Breast epithelium (tissue), 4 donors: ENCODE measurements at places on chromosomes 6 and 20.

DNA sequence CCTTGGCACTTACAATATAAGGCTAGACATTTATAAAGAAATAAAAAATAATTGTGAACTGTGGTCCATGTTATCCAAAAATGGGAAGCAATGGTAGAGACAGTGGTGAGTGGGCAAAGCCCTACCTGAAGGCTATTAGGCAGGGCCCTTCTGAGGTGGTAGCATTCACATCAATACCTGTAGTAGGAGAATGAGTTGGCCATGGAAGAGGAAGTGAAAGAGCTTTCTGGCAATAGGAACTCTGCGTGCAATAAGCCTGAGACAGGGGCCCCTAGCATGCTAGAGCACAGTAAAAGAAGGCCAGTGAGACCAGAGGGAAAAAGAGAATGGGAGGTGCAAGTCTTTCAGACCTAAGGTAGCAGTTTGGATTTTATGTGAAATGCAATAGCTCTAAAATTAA lies 754.5 kb downstream of the PTPRT start:
- no peak overlapping the region for H3K27ac ChIP-seq
- no peak for DNase-seq
- no peaks in the 10 kb centered on the region for H3K36me3 ChIP-seq
- H3K4me1 ChIP-seq = no peaks in the 10 kb centered on the region

- H3K27ac ChIP-seq = peak overlapping the region; percentile 84
- no peak overlapping the region for H3K4me3 ChIP-seq
- no peaks in the 10 kb centered on the region for H3K27me3 ChIP-seq
Measured at GRCh38 chr20:38246357-38247165, 14.0 kb downstream of the KIAA1755 start.

DNA sequence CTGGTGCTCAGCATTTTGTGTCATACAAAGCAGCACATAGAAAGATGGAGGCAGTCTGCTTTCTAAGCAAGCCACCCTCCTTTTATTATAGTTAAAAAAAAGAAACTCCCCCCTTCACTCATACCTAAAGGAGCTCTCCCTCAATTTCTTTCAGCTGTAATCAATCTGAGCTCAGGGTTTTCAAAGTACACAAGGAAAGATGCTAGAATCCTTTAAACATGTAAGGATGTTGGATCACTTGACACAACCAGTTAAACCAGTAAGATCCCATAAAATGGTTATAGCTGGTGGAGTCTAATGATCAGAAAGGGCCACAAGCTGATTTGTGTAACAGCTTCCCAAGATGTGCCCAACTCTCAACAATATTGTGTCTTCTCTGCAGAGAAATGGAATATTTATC lies at the start of gene CALHM4:
Gene CALHM4 (plus strand): TSS at position 301 of the 400 bp plus-strand sequence. CDS start 43 bp downstream, at position 344.
- no peak for DNase-seq
- no peak within 1 kb of the TSS for H3K4me3 ChIP-seq
- H3K4me1 ChIP-seq = no peaks in the 10 kb centered on the region
- H3K36me3 ChIP-seq = no peaks in the 10 kb centered on the region
- no peak within 1 kb of the TSS for H3K27ac ChIP-seq

DNA sequence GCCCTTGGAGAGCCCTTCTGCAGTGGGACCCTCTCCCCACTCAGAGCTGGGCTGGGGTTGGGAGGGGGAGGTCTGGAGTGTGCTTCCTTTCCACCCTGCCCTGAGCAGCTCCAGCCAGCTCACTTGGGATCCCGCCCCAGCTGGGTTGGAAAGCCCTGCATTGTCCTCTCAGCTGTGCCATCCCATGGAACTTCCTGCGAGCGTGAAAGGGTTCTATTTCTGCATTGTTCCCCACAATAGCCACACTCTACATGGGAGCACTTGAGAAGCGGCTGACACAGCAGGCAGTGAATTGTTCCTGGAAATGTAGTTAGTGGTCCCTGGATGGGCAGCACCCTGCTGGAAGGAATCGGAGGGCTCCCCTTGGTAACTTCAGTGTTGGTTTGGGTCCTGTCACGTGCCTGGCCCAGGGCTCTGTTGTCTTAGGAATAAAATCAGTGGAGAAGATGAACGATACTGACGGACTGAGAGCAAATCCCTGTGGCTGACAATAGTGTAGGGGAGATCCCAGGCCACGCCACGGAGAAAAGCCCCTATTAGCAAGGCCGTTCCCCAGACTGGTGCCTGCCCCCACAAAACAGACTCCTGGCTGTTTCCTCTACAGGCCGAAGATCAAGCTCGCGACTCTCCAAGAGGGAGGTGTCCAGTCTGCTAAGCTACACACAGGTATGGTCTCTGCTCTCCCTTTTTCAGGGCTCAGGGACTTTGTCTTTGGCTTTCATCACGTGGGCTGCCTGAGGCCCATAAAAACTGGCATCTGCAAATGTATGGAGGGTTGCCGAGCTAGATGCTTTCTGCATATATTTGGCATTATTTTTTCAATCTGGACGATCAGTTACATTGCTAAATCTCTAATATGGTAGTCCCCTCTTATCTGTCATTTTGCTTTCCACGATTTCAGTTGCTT lies 18.8 kb downstream of the DNMT3B start:
- no peaks in the 10 kb centered on the region for H3K27me3 ChIP-seq
- no peaks in the 10 kb centered on the region for H3K36me3 ChIP-seq
- no peak for DNase-seq
- peaks cover 4% of the 10 kb centered on the region for H3K4me1 ChIP-seq
- no peak overlapping the region for H3K4me3 ChIP-seq

DNA sequence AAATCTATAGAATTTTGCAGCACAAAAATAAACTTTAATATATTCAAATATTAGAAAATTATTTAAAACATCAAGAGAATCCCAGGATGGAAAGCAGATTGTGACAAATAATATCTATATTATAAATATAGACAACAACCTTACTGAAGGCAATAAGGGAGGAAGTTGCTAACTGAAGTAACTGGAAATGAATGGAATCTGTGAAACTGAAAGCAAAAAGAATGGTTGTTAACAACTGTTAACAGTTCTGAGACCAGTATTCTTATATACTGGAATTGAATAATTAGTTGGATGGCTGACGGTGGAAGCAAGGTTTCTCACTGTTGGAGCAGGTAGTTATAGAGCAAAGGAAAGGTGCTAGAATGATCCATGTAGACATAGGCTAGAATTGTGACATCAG lies 220.4 kb downstream of the PLCB1 start:
- H3K27me3 ChIP-seq = no peaks in the 10 kb centered on the region
- H3K4me3 ChIP-seq = no peak overlapping the region
- no peaks in the 10 kb centered on the region for H3K4me1 ChIP-seq
- no peak for DNase-seq
- H3K27ac ChIP-seq = no peak overlapping the region
- H3K36me3 ChIP-seq = no peaks in the 10 kb centered on the region

DNA sequence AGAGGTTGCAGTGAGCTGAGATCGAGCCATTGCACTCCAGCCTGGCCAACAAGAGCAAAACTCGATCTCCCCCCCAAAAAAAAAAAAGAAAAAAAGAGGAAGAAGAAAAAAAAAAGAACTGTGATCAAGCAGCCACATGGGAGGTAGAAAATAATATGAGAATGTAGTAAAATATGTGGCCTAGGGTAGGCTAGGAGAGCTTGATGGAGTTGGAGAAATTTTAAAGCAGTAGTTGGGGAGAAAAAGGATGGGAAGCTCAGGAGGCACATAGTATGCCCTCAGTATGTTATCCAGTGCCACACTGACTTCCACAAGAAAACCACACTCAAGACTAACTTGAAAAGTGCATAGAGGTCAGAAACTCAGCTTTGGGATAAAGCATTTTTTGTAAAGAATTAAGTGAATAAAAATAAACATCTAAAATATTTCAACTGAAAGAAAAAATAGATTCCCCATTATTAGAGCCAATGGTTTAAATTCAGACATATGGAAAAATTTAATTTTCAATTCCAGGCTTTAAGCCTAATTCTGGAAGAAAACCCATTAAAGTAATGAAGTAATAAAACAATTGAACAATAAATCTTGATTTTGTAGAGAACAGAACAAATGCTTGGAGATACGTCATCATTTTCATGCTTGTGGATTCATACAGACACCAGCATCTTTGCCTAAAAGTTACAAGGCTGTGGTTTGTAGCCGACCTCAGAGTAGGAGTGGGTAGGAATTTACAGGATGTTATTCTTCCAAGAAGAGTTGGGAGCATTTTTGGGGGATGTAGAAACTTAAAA lies 34.7 kb downstream of the PLEKHG1 start:
- no peaks in the 10 kb centered on the region for H3K27me3 ChIP-seq
- peak overlapping the region; percentile 46 for H3K27ac ChIP-seq
- no peaks in the 10 kb centered on the region for H3K36me3 ChIP-seq
- H3K4me3 ChIP-seq = no peak overlapping the region
- DNase-seq = no peak
- peaks cover 3% of the 10 kb centered on the region for H3K4me1 ChIP-seq

DNA sequence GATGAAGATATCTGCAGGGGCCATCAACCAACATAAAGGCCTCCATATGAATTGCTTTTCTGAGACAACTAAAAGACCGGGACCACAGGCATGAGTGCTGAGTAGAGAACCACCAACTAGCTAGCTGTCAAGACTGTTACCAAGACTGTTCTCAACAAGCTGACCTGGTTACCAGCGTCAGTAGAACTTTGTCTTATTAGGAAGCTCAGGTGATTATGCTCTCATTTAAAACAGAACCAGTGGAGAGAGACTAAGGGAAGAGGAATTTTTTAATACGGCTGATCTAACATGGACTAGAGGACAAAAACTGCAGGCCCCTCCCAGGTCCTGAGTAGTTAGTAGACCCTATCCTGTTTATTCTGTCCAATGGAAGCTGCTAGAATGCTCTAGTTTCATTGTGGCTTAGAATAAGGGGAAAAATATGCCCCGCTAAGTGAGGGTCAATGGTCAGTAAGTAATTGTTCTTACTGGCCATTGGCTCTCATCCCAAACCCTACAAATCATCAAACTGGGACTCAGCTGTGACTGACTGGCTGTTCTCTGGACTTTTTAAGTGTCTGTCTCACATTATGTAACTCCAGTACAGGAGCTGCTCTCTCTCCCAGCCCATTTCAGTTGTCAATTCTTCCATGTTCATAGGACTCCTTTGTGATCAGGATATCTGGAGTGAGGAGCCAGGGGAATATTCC lies 3.8 kb upstream of the DYNLRB1 start:
- H3K27me3 ChIP-seq = no peaks in the 10 kb centered on the region
- H3K36me3 ChIP-seq = no peaks in the 10 kb centered on the region
- no peaks in the 10 kb centered on the region for H3K4me1 ChIP-seq
- no peak overlapping the region for H3K4me3 ChIP-seq
- no peak overlapping the region for H3K27ac ChIP-seq
